ELF-1 (cell line): ENCODE measurements at places on chromosomes 5 and 9.

- no peak for DNase-seq
These were observed 47.2 kb downstream of the CMYA5 start for GRCh38 chr5:79736528-79737514.

GRCh38 chr5:102622262-102622661, 123.5 kb upstream of the SLCO6A1 start:
- DNase-seq, result no peak

DNA sequence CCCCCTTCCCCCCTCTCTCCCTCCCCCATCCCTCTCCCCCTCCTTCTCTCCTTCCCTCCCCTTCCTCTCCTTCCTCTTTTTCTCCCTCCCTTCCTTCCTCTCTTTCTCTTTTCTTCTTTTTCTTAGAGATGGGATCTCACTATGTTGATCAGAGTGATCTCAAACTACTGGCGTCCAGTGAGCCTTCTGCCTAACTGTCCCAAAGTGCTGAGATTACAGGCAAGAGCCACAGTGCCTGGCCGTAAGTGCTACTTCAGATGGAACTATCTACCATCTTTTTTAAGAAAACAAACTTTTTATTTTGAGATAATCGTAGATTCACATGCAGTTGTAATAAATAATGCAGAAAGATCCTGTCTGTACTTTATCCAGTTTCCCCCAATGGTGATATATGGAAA, 6.3 kb downstream of the RCL1 start:
- no peak for DNase-seq

- no peak for DNase-seq
These were observed 261.8 kb downstream of the ARHGAP26 start for GRCh38 chr5:143031781-143032580.

DNA sequence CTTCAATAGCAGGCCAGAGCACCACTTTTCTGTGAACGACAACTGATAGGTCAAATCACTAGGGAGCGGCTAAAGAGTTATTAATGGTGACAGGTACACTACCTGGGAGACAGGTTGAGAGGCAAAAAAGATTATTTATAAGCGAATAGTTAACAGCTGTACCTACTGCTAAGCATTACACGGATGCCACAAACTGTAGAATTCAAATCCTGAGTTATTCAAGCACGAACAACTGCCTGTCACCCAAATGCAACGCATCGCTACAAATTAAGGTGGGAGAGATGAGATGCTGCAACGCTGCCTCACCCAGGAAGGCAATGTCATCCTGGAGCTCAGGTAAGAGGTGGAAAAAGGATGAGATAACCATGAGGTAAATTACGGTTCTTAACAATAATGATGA, 342.9 kb downstream of the BNC2 start:
- DNase-seq, result no peak

GRCh38 chr5:33816791-33817190, 75.0 kb downstream of the ADAMTS12 start:
- no peak for DNase-seq

- no peak for DNase-seq
These were observed 102.6 kb downstream of the CAAP1 start for GRCh38 chr9:26789959-26790358.

DNA sequence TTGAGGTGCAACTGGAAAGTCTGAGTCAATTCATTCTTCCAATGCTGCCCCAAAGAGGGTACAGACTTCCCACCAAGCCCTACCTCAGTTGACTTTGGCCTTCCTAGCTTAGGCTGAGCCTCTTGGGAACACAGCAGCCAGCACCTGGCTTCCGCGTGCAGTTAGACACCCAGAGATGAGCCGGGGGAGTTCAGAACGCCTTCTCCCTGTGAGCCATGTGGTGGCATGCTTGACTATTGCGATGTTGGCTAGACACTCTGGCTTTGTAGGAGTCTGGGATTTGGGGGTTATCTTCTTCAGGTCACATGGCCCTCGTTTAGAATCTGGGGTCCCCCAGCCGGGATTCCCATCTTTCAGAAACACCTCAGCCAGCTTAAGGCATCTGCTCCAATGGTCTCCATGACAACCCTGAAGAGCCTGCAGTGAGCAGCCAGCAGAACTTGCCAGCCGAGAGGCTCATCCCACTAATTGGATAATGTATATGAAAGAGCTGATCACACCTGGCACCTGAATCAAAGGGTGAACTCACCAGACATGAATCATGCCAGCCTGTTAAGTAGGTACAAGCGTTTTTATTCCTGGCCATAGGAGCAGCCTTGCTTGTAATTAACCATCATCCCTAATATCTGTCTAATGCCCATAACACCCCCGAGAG, 167.5 kb downstream of the SYK start:
- DNase-seq, result no peak

DNA sequence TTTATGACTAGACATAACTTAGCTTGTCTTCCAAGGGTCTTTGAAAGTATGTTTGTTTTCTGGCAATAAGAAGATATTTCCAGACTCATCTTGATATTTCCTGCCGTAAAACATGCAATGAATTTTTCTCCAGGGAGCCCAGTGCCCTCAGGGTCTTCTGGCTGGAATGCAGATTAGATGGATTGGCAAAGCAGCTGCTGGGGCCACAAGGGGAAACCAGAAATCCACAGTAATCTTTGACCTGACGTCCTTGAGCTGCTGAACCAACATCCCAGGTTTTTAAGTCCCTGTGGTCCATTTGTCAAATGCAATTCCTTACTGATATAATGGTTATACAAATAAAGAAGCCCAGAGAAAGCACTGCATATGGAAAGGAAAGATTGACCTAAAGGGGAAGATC, 93.0 kb downstream of the THBS4 start:
- peak; percentile 80 for DNase-seq

- no peak for DNase-seq
These were observed 26.6 kb upstream of the ANKDD1B start for GRCh38 chr5:75584641-75585040.

GRCh38 chr5:15929611-15930263, 249.9 kb downstream of the MARCHF11 start:
- DNase-seq, result peak; percentile 28

GRCh38 chr5:76204713-76205112, 121.5 kb downstream of the SV2C start:
- peak; percentile 28 for DNase-seq

DNA sequence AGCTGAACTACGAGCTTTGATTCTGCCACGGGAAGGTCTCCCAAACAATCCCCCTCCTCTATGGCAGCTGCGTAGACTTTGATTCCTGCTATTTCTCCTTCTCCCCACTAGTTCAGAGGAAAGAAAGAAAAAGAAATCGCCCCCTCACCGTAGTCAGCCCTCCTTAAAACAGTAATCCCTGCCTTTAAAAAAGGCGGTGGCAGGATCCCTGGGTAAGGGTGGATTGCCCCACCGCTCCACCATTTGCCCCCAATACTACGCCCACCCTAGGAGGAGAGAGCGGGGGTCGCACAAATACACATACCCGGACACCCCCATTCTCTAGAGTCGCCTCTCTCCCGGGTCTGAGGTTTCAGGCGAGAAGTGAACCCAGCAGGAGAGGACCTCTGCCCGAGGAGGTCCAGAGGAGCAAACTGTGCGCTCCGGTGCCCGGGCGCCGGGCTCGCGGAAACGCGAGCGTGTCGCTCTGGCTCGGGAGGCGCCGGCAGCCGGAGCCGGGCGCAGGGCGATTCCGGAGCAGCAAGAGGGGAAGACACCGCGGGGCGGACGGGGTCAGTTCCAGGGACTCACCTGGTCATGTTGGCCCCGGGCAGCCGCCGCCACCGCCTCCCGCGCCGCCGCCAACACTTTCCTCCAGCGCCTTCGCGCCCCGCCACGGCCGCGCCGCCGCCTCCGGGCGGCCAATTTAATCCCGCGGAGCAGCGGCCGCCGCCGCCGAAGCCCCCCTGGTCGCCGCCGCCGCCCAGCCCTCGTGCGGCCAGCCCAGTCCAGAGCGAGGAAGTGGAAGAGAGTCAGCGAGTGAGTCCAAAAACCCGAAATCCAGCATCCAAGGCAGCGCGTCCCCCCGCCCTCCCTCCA, 1057.7 kb upstream of the DMAC1 start:
- DNase-seq, result peak; percentile 55

DNA sequence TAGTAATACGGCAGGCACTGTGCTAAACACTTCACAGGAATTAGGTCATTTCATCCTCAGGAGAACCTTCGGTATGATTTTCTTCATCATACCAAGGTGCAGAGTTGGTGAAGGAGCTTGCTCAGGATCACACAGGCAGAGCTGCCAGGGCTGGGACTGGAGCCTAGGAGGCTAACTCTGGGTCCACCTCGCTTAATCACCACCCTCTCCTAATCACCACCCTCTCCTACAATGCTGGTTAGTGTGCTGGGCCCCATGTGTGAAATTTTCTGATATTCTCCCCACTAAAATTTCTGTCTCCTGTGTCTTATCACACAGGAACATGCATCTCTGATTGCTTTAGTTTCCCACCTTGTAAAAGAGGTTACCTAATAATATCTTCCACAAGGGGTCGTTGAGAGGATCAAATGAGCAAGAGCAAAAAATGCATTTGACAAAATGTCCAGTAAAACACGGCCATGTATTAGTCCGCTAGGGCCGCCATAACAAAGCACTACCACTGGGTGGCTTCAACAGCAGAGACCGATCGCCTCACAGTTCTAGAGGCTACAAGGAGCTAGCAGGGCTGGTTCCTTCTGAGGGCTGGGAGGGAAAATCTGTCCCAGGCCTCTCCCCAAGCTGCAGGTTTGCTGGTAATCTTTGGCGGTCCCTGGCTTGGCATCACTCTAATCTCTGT, 128.2 kb upstream of the NFIB start:
- DNase-seq, result peak; percentile 55

GRCh38 chr5:61410811-61411210, 78.8 kb downstream of the ZSWIM6 start:
- no peak for DNase-seq

- DNase-seq, result no peak
These were observed 34.2 kb downstream of the PRKACG start for GRCh38 chr9:68979538-68980314.

DNA sequence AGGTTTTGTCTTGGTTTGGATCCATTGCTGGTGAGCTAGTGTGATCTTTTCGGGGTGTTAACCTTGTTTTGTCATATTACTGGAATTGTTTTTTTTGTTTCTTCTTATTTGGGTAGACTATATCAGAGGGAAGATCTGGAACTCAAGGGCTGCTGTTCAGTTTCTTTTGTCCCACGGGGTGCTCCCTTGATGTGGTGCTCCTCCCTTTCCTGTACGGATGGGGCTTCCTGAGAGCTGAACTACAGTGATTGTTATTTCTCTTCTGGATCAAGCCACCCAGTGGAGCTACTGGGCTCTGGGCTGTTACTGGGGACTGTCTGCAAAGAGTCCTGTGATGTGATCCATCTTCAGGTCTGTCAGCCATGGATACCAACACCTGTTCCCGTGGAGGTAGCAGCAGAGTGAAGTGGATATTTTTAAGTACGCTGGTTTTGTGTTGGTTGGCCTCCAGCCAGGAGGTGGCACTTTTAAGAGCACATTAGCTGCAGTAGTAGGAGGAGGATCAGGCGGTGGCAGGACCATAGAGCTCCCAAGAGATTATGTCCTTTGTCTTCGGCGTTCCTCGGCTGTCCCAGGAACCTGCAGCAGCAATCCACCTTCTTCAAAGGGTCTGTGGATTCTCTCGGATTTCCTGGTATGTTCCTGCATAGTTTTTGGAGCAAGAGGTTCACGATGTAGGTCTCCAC, 27.2 kb downstream of the SCAMP1 start:
- DNase-seq, result no peak

DNA sequence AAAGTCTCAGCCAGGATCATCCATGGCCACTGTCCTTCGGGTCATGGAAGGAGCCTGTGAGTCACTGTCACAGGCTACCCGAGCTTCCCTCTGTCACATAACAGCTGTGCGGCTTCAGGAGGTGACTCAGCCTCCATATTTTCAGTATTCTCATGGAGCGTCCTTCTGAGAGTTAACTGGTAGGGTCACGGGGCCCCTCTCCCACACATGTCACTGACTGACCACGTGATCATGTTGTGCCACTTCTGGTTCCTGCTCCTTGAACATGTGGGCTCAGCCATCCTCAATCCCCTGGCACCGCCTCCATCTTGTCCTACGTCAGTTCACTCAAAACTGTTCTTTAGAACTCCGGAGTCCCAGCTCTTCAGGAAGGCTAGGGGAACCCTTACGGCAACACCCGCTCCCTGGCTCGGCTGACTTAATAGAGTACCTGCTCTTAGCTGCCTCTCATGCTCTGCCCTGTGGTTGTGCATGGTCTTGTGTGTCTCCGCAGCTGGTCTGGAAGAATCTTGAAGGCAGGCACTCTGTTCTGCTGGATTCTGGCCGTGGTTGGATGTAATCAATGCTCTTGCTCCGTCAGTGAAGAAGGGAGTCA, 182.8 kb downstream of the ICE1 start:
- DNase-seq, result no peak

GRCh38 chr5:5798041-5798440, 375.6 kb downstream of the ICE1 start:
- DNase-seq, result no peak
